ENCODE measurements at places on chromosomes 12 and 14. TPM values are rescaled to one million over a fixed set of nuclear protein-coding genes. Genes with fewer than 3 reads are reported as not detected.
A peak's percentile ranks its signal among the peaks of the same experiment; 100 is the strongest.

GRCh38 chr14:100283984-100284881, 22.0 kb downstream of the SLC25A29 start:
- peak; percentile 22 for DNase-seq

DNA sequence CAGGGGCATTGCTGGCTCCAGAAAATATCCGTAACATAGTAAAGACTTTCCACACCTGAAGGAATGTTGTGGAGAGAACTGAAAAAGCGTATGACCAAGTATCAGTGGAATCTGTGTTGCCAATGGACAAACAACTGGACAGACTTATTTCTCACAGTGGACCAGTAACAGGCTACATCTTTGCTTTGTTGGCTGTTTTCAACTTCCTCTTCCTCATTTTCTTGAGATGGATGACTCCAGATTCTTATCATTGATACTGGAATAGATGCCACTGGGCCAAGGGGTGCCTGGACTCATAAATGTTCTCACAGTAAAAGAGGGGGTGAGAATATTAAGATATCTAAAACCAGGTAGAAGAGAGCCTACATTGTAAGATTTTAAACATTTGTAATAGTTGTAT, 6.4 kb downstream of the GAS2L3 start:
- no peak for DNase-seq

DNA sequence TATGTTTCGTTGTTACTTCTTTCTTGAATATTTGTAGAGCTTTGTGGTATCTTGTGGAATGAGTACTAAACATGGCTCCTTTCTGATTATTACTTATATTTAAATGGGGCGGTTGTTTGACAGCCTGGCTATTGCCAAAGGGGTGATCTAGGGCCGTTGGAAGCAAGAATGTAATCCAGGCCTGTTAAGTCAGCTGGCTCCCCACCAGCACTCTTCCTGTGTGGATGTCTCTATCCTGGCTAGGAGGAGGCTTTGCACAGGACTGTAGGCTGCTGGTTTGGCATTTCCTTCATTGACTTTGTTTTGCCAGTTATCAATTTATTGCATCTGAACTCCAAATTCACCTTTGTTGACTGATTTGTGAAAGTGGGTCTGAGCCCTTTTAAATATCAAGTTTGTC, 5.6 kb downstream of the FAM234B start:
- no peak for DNase-seq

The CCND2 gene
- polyA plus RNA-seq: 7.0 TPM

DNA sequence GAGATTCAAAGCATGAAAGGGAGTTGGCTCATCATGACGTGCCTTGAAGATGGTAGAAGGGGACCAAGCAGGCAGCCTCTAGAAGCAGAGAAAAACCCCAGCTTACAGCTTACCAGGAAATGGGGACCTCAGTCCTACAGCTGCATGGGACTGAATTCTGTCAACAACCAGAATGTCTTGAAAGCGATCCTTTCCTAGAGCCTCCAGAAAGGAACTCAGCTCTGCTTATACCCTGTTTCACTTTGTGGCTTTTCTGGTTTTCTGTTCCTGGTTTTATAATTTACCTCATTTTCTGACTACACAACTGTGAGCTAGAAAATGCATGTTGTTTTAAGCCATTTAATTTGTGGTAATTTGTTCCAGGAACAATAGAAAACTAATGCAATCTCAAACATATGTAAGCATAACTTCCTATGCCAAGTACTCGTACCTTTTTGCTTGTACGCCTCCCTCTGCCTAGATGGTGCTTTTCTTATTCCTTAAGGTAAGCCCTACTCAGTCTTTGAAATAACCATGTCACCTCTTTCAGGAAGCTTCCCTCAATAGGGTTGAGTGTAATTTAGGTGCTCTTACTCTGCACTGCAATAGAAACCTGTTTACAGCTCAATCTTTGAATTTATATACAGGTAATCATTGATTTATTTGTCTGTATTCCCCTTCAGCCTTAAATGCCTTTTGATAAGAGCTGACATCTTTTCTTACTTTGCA, 348.8 kb downstream of the TMEM117 start:
- no peak for DNase-seq

- no peak for DNase-seq
Observed at GRCh38 chr12:109542876-109543275, 30.4 kb downstream of the MMAB start.

All from stomach (tissue), 19 donors.